ENCODE measurements at places on chromosomes 5 and 9. TPM values are rescaled to one million over a fixed set of nuclear protein-coding genes. Genes with fewer than 3 reads are reported as not detected.

GRCh38 chr5:143352691-143353090 lies 50.8 kb downstream of the NR3C1 start:
- DNase-seq, result peak; percentile 42

DNA sequence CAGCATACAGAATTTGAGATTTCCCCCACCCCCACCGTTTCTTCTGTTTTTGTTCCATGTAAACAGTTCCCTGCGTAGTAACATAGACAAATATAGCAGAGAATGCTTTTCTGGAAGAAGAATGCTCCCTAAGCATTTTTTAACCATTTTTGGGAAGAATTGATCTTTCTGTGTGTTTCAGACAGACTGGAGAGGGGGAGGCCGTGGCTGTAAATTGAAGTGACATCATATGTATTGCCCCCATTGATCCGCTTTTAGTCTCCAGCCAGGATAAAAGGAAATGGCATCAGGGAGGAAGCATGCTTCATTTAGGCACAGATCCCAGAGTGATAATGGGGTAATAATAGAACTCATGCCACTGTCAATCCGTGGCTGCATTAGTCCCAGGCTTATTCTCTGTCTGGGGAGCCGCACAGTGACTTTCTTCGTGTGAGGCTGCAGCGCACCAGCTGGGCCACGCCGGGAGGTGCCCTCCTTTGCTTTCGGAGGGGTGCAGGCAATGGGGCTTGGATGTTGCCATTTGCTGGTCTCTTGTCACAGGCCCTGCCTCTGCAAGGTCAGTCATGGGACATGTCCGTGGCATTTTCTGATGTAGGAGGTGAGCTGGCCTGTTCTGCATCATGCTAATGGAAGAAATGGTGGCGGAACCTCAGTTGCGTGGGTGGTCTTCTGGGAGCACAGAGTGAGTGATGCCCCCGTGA lies 261.5 kb downstream of the FANCC start:
- DNase-seq, result no peak

The MARCHF11 gene
- not detected for total RNA-seq

DNA sequence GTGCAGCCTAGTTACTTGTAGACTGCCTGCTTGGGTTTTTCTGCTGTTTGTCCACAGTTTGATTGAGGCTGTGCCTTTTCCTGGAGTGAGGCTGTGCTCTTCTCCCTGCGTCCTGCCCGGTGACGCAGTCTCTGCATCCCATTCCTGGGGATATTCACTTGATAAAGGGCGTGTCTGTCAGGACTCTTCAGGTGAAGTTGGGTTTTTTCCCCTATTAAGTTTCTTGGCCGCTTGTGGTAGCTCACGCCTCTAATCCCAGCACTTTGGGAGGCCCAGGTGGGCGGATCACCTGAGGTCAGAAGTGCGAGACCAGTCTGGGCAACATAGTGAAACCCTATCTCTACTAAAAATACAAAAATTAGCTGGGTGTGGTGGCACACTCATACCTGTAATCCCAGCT lies 50.0 kb upstream of the SUSD3 start:
- DNase-seq, result no peak

The OR13C5 gene
- not detected for total RNA-seq

DNA sequence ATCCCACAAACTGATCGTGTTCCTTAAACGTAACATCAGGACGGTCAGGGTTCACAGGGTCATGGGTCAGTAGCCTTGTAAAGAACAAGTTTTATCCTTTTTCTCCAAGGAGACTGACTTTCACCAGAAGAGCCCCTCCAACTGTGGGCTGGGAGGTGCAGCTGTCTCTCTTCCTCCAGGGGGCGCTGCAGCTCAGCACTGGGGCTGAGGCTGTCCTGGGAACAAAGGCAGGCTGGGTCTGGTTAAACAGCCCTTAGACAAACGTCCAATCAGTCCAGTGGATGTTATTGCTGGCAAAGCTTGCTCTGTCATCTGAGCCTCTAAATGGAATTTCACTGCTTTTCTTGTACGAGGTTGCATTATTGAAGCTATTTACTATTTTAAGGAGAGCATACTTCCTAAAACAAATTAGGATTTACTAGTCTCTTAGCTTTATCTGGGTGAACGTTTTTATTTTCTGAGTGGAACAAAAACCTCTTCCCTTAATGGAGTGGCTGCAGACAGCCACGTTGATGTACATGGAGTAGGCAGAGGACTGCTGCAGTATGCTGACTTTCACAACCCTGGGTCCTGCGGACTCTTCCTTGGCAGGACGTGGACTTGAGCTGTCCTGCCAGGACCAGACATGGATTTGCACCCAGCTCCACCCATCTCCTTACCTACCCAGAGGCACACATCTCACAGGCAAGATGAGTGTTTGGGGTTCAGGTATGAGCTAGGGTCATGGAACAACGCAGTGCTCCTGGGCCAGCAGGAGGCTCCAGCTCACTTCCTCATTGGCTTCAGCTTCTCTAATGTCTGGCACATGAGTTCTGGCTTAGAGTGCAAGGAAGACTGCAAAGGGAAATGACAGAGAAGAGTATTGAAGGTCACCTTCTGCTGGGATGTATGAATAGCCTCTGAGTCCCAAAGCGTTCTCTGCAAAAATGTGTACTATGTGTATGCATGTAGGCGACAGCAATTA lies 7.8 kb downstream of the EXOSC2 start:
- DNase-seq, result peak; percentile 76

DNA sequence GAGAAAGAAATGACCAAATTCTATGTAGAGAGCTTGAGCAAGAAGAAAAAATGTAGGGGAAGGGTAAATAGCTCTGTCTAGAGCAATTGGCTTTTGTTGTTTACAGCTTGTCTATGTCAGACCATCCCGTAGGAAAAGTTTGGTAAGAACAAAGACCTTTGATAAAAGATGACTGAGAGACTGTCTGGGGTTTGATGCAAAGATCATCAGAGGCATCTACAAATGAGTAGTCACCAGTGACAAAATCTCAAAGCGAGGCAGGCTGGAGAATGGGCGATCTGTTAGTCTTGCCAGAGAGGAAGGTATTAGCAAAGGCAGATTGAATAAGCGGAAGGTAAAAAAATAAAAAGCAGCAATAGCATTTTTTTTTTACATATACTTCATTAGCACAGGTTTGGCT lies 125.0 kb upstream of the RASGRF2 start:
- DNase-seq, result no peak

DNA sequence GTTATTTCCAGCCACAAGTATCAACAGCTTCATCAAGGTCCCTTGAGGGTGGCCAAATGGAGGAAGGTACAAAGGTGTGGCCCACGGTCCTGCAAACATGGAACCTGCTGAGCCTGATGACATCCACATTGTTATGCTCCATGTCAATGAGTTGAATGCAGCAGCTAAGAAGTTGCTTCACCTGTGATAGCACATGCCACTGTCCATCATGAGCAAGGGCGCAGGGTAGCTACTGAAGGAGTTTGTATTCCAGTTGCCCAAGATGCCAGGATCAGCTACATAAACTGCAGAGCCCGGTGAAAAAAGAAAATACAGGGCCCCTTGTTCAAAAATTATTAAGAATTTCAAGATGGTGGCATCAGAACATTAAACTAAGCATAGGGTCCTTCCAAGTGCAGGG lies 24.2 kb downstream of the LSM11 start:
- DNase-seq, result no peak

DNA sequence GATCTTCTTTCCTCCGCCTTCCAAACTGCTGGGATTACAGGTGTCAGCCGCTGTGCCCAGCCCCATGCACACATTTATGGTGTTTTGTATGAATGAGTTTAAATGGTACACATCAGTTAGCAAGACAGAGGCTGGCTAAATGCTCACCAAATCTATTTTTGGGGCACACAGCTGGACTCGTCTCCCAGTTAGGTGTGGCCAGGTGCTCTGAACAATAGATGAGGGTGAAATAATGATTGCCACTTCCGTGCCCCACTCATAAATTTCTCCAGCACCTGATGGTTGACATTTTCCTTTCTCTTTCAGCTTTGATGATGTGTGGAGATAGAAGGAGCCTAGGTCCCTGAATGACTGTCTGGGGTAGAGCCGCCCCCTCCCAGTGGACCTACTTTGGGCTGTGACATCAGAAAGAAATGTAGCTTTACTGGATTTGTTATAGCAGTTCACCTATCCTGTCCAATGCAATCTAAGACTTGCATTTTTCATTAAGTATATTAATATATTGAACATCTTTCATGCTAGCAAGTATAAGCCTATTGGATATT lies 8.6 kb upstream of the RAPGEF1 start:
- DNase-seq, result peak; percentile 56

DNA sequence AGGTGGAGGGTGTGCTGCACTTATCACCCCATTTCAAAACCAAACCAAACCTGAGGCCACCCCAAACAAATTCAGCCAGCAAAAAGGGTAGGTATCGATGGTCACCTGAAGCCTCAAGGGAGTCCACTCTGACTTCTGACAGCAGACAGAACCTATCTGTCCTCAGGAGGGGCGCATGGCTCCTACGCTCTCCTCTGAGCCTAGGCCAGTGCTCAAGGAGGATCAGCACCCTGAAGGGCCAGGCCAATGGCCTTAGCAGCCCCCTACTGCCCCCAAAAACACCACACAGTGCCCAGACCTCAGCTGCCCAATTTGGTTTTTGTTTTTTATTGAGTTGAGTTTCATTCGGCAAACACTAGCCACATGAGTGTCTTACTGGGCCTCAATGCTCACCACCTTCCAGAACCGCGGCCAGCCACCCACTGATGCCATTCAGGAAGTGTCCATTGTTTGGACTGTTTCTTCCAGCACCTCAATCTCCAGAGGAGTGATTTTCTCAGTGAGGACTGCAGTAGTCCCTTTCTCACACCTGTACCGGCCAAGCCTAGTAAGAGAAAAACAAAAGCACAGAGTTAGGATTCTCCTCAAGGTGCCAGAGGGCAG lies 62.0 kb downstream of the PSMB7 start:
- no peak for DNase-seq

GRCh38 chr9:32707326-32707725 lies 71.9 kb upstream of the TAF1L start:
- no peak for DNase-seq

DNA sequence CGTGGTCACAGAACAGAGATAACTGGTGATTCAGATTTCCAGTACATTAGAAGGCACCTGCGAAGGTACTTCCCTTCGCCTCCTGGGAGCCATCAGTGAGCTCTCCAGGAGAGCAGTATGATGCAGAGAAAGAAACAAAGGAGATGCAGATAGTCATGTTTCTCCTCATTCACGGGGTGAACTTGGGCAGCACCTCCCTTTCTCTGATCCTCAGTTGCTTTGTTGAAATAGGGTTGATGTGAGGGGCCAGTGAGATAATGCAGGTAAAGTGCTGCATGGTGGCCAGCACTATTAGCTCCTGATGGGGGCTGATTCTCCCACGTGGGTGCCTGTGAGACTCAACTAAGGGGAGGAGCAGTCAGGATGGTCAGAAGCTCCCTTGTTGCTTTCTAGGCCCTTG lies 46.6 kb upstream of the ZNF169 start:
- DNase-seq, result no peak

All from activated CD4-positive, alpha-beta memory T cell treated with anti-CD3 and anti-CD28 coated beads for 36 hours (primary cell).